ENCODE measurements at places on chromosomes 7 and 10.
A peak's percentile ranks its signal among the peaks of the same experiment; 100 is the strongest.

- no peak for DNase-seq
These were observed 126.9 kb downstream of the CXCL12 start for GRCh38 chr10:44258019-44258418.

DNA sequence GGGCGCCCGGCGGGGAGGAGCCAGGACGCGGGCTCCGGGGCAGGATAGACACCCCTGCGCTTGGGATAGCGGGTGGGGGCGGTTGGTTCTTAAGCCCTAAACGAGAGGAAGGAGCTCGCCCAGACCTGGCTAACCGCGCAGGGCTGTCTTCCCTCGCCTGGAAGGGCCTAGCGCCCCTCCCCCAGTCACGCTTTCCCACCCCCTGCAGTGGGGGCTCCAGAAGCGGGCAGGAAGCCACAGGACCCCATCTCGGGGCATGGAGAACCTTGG, 6.5 kb downstream of the SHH start:
- no peak for DNase-seq

- no peak for DNase-seq
These were observed 119.2 kb downstream of the DPP6 start for GRCh38 chr7:154171422-154171821.

DNA sequence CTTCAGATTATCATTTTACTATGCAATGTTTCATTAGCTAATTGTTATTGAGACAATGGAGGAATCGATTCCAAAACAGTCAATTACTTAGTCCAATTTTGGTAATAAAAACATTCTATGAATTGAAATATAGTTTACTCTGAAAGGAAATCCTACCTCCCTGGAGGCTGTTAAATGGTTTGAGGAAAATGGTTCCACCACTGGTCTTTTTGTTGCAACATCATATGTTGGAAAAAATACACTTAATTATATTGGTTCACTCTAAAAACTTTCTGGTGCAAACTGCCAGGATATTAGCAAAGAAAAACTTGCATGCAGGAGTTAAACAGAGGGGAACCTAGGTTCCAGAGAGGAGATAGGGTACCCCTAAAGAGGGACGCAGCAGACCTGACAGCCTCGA, 267.3 kb upstream of the LYZL1 start:
- DNase-seq = no peak

- no peak for DNase-seq
These were observed 87.0 kb downstream of the ADK start for GRCh38 chr10:74238031-74238431.

- no peak for DNase-seq
These were observed 34.1 kb downstream of the SEM1 start for GRCh38 chr7:96675548-96675947.

- DNase-seq = no peak
These were observed 24.4 kb upstream of the PWWP2B start for GRCh38 chr10:132372516-132373095.

DNA sequence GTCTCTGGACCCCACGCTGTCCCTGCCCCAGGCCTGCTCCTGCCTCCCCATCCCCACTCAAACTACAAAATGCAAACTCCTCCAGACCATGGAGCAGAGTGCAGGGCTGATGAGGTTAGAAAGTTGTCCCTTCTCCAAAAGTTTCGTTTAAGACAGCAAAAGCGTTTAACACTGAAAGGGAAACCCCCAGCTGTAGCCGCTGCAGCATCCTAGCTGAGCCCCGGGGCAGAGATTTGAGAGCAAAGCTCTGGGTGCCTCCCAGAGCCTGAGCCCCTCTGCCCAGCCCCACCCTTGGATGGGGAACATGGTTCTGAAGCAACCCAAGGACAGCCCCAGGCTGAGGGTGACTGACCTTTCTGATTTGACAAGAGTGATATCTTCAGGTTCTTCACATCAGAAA, 52.8 kb upstream of the ENO4 start:
- DNase-seq = no peak

- DNase-seq = no peak
These were observed 35.0 kb upstream of the USP6NL start for GRCh38 chr10:11646450-11646849.

GRCh38 chr7:17015598-17016031, 133.8 kb upstream of the AGR3 start:
- DNase-seq = no peak

DNA sequence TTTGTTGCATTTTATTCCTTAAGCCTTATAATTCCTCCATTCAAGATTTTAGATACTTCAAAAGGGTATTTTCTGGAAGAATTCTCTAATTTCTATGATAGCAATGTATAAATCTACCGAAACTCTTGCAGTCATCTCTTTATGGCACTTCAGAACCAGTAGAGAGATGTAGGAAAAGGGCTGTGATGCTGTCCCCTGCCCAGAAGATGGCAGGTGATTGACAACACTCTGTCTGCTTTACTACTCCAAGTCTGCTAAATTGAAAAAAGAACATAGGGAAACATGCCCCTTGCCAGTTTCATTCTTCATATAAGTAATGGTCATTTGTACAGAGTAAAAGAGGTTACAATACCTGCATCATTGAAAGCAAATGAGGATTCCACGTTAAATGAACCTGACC, 5.1 kb downstream of the TCTN3 start:
- no peak for DNase-seq

GRCh38 chr7:79459381-79459780, 5.9 kb upstream of the MAGI2 start:
- DNase-seq = no peak

- DNase-seq = peak; percentile 28
These were observed 35.1 kb upstream of the GRID1 start for GRCh38 chr10:86401588-86402282.

- DNase-seq = no peak
These were observed 23.7 kb upstream of the PPIF start for GRCh38 chr10:79323602-79324001.

- peak; percentile 61 for DNase-seq
These were observed 18.5 kb downstream of the BICC1 start for GRCh38 chr10:58531084-58531695.

- no peak for DNase-seq
These were observed 20.0 kb downstream of the RBM17 start for GRCh38 chr10:6108631-6109443.

- no peak for DNase-seq
These were observed 42.6 kb upstream of the ZNRF2 start for GRCh38 chr7:30241767-30242166.

- no peak for DNase-seq
These were observed 28.8 kb downstream of the YKT6 start for GRCh38 chr7:44229546-44230105.

GRCh38 chr10:22724773-22725172, 10.4 kb upstream of the PIP4K2A start:
- no peak for DNase-seq

GRCh38 chr7:138568655-138569054, 108.6 kb downstream of the TRIM24 start:
- DNase-seq = no peak

DNA sequence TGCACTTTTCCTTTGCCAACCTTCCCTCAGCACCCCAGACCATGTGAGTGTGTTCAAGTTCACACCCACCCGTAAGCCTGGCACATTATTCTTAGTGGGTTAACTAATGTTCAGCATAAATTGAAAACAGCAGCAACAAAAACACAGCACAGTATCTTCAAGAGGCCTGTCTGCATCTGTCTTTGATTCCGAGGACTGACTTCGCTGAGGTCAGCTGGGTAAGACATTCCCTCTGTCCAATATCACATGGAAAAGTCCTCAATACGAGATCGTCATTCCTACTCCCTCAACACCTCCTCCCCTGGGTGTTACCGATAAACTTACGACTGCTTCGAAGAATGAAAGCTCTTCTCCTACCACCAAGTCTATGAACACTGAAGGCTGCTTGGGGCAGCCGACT, 218.8 kb downstream of the SFMBT2 start:
- no peak for DNase-seq

DNA sequence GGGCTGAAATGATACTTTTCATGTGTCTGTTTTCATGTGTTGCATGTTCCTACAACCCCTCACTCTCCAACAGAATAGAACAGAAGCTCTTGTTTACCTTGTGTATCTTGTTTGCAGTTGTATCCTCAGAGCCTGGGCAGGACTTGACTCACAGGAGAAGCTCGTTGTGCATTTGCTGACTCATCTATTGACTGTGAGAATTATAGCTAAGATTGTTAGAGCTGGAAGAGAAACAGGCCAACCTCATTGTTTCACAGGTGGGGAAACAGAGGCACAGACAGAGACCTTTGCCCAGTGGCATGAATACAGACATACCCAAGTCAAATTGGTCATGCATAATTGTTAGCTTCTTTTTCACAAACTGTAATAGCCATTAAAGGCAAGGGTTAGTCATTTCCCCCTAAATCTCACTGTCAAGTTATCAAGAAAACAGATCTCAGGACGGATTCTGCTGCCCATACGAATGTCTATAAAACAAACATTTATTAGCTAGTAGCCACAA, 4.6 kb upstream of the TSPAN15 start:
- no peak for DNase-seq

GRCh38 chr10:33174674-33175434, 159.6 kb downstream of the NRP1 start:
- no peak for DNase-seq

- no peak for DNase-seq
These were observed 19.7 kb upstream of the BNIP3 start for GRCh38 chr10:132001238-132001972.

DNA sequence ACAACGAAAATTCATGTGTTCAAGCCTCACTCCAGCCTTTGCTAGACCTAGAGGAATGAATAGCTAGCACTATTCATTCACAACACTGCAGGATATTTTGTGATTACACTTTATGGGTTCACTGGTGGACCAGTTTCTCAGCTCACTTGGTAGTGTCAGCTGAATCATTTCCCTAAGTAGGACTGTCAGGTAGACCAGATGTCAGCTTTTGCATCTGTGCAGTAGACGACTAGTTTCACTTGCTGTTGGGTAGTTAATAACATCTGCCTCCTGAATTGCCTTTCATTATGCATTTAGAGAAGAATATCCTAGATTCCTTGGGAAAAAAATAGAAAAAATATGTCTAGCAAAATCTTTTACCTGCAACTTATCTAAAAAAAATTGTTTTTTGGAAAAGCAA, 296.4 kb downstream of the ADARB2 start:
- no peak for DNase-seq

GRCh38 chr7:43671521-43671920, 57.8 kb downstream of the COA1 start:
- no peak for DNase-seq

DNA sequence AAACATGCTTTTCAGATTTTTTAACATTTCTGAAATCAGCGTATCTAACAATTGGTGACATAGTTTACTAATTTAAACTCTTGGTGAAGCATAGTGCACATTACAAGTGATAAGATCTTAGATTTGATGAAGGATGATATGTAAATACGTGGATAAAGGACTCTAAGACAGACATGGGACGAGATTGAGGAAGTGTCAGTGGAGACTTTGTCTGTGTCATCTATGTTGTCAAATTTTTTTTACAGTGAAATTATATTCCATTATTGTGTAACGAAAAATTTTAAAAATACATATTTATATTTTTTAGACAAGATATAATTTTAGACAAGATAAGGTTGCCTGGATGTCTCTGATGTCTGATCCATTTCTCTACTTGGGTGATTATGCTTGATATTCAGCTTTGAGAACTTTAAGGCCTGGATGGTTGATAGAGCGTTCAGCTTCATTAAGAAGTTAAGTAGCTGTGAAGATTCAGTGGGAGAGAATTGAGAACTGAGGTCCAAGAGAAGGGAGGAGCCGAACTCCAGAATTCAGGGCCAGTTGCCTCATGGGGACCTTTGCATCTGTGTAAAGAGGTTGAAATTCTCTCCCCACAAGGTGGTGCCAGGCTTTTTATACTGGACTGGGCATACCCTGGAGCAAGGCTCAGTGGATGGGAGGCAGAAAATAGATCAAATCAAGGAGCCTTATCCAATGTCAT, 62.7 kb downstream of the KAT6B start:
- DNase-seq = no peak

- no peak for DNase-seq
These were observed 6.1 kb downstream of the CHRM2 start for GRCh38 chr7:136874393-136875032.

DNA sequence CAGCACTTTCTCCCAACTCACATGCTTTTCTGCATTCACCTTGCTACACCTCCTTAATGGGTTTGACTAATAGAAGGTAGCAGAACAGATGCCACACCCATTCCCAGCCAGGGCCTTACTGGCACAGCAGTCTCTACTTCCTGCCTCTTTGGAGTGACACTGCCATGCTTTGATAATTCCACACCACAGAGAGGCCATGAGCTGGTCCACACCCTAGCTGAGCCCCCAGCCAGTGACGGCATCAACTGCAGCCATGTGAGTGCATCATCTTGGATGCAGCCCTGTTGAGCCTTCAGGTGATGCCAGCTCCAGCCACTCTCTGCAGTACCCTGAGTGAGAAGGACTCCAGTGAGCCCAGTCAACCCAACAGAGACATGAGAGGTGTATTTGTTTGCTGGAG, 27.5 kb upstream of the EZH2 start:
- DNase-seq = no peak

DNA sequence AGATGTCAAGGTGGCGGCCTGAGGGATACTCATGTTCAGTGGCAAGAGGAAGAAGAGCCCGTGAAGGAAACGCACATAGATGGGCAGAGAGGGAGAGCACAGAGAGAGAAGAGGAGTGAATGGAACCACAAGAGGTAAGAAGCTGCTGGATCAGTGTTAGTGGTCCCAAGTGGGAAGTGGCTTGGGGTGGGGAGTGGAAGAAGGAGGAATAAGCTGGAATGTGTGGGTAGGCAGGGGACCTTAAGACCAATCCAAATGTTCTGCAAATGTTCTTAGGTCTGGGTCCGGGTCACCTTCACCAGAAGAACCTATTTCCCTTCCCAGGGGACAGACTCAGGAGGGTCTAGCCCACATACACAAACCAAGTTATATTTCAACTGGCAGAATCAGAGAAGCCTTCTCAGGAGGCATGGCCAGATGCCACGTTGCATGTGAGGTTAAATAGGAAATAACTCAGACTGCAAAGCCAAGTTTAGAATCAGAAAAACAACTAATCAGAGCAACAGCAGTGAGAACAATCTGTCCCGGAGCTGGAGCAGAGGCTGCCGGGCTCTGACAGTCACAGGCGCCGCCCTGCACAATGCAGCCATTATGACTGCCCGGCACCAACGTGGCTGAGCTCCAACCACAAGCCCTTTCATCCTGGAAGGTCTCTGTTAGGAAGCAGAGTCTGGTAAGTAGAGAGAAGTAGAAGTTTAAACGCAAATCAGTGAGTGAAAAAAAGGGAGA, 78.6 kb upstream of the ARMC3 start:
- DNase-seq = peak; percentile 58

- DNase-seq = no peak
These were observed 71.4 kb downstream of the SGMS1 start for GRCh38 chr10:50552308-50552707.

GRCh38 chr10:80122110-80122710, 10.3 kb upstream of the PLAC9 start:
- no peak for DNase-seq

DNA sequence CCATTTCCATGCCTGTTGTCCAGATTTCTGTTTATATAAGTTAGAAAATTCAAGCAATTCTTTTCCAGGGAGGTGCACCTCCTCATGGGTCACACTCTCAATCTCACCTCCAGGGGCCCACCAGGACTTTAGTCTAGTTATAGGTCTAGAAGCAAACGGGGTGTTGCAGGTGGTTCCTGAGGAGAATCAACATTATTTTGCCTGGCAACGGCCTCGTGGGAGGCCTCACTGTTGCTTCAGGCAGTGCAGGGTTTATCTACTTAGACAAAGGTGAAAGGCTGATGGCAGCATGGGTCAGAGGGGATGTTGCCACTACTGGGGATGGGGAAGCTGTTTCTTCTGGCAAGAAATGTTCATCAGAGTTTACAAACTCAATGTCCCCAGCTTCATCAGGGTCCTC, 56.7 kb upstream of the LRRC18 start:
- no peak for DNase-seq

- peak; percentile 3 for DNase-seq
These were observed 206.9 kb downstream of the EBF3 start for GRCh38 chr10:129756912-129757901.

GRCh38 chr7:50805447-50806125, 22.9 kb upstream of the GRB10 start:
- DNase-seq = no peak
